ENCODE measurements at places on chromosomes 1 and 21.

- peak; percentile 24 for DNase-seq
These were observed 130.4 kb upstream of the ADGRL2 start for GRCh38 chr1:81670286-81670685.

DNA sequence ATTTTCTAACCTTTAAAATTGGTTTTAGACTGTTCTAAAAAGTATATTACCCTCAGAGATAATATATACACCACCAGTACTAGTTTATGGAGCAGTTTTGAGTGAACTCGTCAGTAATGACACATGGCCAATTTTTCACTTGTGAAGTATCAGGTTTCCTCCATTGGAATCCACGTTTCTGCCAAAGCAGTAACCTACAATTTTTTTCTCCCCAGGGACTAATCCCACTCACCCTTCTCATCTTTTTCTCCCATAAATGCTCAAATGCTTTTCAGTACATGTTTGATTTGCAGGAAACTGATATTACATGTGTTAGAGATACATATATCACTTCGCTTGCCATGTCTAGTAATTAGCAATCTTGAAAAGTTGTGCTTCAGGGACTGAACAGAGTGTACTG lies 94.1 kb downstream of the COL24A1 start:
- no peak for DNase-seq

DNA sequence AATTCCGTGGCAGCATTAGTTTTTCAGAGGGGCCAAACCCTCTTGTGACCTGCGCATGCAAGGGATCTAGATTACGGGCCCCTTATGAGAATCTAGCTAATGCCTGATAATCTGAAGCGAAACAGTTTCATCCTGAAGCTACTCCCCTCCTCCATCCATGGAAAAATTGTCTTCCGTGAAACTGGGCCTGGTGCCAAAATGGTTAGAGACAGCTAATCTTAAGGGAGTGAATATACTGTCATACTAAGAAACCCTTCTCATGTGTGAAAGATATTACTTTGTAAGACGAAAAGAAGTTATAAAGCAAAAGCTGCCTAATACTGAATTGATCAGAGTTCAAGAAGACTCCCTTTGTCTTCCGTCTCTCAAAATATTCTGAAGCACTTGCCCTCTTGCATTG lies 166.3 kb downstream of the DUSP10 start:
- DNase-seq, result no peak

- DNase-seq, result no peak
These were observed 93.9 kb upstream of the PRMT6 start for GRCh38 chr1:106962591-106962990.

- DNase-seq, result no peak
These were observed 34.0 kb upstream of the CR2 start for GRCh38 chr1:207420109-207420508.

- DNase-seq, result no peak
These were observed 43.2 kb upstream of the VAMP3 start for GRCh38 chr1:7727809-7728471.

DNA sequence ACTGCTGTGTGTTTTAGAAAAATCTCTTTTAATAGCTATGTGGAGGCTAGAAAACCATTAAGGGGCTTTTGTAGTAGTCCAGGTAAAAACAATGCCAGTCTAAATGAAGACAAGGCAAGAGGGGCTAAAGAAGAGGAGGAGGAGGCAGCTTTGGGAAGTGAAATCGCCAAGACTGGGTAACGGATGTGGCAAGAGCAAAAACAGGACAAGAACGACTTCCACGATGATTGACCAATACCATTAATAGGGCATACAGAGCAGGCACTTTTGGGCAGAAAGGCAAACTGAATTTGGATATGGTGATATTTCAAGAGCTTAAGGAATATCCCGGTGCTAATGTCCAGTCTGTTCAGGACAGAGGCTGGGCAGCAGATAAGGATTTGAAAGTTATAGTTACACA lies 22.0 kb downstream of the COA6 start:
- no peak for DNase-seq

- no peak for DNase-seq
These were observed 11.8 kb downstream of the CD101 start for GRCh38 chr1:117013309-117013858.

GRCh38 chr1:12542138-12542465 lies 75.9 kb downstream of the DHRS3 start:
- no peak for DNase-seq

- DNase-seq, result no peak
These were observed 2.1 kb upstream of the WASF2 start for GRCh38 chr1:27491748-27492700.

- DNase-seq, result no peak
These were observed 13.9 kb upstream of the RERE start for GRCh38 chr1:8831340-8831739.

GRCh38 chr1:101295209-101295608 lies 58.4 kb downstream of the S1PR1 start:
- no peak for DNase-seq
